ENCODE measurements at places on chromosomes 5 and 9.

GRCh38 chr5:127699416-127699815 is 3.8 kb upstream of the CCDC192 start:
- no peak for DNase-seq

DNA sequence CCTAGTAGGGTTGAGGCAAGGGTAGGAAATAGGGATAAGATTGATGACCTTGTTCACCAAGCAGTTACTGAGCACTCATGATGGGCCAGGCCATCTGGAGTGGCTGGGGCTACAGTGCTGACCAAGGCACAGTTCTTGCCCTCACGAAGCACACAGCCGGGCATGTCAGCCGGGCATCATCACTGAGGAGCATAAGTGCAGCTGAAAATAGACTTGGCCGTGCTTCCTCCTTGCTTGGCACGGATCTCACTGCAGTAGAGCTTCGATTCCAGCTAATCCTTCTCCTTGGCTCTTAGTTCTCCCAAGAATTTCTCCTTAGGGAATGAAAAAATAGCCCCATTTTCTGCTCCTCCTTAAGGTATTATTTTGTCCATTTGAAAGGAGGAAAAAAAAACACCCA is 116.6 kb downstream of the NMUR2 start:
- DNase-seq = no peak

- DNase-seq = no peak
These were observed 13.4 kb upstream of the SMIM32 start for GRCh38 chr5:136206361-136206760.

DNA sequence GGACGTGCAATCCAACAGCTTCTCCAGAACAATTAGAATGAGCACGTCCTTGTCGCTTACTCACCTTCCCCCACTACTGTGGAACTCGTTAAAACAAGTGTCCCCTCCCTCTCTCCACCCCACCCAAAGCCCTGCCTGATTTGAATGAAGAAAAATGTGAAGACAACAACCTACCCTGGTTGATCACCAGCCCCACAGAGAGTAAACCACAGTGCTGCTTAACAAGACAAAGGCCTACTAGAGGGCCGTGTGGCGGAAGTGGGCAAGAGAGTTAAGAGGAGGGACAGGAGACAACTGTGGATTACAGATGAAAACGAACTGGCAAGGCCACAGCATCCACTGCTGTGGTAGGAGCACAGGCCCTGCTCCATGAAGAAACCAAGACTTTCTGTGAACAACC is 51.1 kb downstream of the CDK5RAP2 start:
- DNase-seq = no peak

GRCh38 chr5:110115503-110115902 is 425.8 kb downstream of the MAN2A1 start:
- no peak for DNase-seq

DNA sequence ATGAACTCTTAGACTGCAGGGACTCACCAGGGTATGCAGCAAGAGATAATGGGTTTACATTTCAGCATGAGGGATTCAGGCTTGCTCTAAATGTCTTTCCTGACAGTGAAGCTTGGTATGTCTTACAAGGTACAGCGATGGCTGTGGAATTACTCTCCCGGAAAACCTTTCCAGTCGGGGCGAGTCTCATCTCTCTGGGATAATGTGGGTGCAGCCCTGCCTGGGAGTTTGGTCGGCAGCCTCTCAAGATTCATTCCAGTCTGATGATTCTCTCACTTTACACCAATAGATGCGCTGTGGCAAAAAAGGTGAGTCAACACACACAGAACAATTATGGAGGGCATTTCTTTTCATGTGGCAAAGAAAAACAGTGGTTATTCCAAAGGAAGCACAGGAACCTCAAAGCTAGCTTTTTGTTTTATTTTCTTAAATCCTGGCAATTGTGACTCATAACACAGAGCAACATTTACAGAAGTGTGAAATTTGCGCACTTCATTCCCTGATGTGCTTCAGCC is 190.3 kb downstream of the DCP2 start:
- peak; percentile 83 for DNase-seq
